ENCODE measurements at places on chromosomes 2 and 18.

DNA sequence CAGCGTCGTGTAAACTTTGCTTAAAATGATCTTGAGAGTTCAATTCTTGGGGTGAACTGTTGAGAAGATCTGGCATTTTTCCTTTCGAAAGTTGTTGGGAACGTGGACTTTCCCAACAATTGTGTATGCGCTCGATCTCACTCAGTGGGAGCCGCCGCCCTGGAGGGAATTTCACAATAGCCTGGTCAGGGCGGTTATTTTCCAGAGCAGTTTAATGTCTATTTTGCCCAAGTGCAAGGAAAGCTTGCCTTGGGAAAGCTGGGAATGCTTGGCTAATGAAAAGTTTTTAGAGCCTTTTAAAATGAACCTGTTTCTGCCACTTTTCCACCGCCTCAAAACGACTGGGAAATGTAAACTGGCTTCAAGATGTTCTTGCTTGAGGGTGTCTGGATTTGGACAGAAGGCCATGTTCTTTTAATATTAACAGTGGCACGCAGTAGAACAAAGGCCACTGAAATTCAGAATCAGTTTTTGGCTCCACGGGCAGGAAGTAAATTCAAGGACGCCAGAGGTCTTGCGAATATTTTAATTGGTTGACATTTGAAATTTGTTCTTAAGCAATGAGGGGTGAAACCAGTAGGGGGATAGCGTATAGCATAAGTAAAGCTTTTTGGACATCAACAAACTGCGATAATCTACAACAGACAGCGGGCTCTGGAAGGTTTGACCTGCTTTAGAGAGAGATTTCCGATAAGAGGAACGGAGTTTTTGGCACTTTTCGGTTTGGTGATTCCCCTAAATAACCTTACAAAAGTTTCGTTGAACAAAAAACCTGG lies 1.2 kb downstream of the CFLAR start:
- DNase-seq: peak; percentile 92

GRCh38 chr2:186784930-186785329 lies 64.0 kb downstream of the ZSWIM2 start:
- DNase-seq: no peak

GRCh38 chr2:188294352-188294926 lies 2.8 kb downstream of the GULP1 start:
- peak; percentile 26 for DNase-seq

DNA sequence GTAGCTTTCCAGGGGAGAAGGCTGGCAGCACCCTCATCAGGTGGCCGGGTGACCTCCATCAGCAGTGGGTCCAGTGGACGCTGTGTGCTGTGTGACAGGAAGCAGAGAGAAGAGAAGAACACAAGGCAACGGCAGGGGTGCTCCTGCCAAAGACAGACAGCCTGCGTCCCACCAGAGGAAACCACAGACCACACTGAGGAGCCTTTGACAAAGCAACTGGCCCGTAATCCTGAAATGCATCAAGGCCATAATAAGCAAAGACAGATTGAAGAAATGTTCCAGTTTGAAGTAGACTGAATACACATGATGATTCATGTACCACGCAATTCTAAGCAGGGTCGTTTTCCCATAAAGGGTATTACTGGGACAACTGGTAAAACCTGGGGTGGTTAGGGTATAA lies 172.4 kb downstream of the FBXO15 start:
- DNase-seq: no peak

- DNase-seq: no peak
Measured at GRCh38 chr18:23062011-23062410, 73.3 kb upstream of the CABLES1 start.

- DNase-seq: no peak
Measured at GRCh38 chr2:27390822-27391679, 10.5 kb upstream of the ZNF513 start.

DNA sequence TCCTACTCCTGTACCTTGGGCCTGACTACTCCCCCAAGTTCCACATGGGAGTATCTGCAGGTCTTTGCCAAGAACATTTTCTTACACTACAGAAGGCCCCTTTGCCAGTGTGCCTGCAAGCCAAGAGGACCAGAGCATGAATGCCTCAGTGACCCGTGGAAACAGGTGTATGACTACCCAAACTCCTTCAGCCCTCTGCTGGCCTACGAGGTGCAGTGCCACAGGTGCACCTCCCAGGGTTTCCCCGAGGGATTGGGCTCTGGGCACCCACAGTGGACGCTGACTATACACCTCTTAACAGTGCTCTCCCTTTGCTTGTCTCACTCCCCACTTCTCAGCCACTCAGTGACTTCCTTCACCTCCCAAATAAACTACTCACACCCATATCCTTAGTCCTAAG lies 91.4 kb downstream of the COL6A3 start:
- no peak for DNase-seq

GRCh38 chr2:212359425-212360067 lies 179.1 kb downstream of the ERBB4 start:
- DNase-seq: no peak

GRCh38 chr18:6255116-6255705 lies 159.5 kb downstream of the L3MBTL4 start:
- no peak for DNase-seq

- peak; percentile 32 for DNase-seq
Measured at GRCh38 chr2:105102963-105103421, 65.1 kb downstream of the MRPS9 start.

DNA sequence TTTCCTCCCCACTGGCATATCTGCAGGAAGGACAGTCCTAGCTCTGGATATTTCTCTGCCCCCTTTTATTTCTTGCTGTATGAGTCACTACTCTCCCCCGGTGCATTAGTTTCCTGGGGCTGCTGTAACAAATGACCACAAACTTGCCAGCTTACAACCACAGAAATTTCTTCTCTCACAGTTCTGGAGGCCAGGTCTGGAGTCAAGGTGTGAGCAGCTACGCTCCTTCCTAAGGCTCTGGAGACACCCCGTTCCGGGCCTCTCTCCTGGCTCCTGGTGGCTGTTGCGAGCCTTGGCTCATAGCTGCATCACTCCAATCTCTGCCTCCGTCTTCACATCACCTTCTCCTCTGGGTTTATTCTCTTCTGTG lies 34.1 kb downstream of the PTPRM start:
- DNase-seq: no peak

GRCh38 chr18:75735291-75735690 lies 307.8 kb upstream of the SMIM21 start:
- no peak for DNase-seq

DNA sequence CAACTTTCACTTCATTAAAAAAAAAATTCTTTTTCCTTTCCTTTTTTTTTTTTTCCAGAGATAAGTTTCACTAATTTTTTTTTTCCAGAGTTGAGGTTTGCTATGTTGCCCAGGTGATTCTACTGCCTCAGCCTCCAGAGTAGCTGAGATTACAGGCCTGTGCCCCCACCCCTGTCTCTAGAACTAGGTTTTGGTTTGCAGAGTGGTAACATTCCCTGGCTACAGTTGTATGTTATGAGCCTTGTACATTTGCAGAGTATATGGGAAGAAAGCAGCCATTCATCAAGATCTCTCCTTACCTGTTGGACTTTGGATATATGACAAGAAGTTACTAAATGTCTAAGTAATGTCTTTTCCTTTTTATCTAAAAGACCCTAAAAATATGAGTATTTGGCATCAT lies 298.4 kb downstream of the MYCN start:
- no peak for DNase-seq

GRCh38 chr2:241857572-241858121 lies 1.0 kb downstream of the PDCD1 start:
- no peak for DNase-seq

DNA sequence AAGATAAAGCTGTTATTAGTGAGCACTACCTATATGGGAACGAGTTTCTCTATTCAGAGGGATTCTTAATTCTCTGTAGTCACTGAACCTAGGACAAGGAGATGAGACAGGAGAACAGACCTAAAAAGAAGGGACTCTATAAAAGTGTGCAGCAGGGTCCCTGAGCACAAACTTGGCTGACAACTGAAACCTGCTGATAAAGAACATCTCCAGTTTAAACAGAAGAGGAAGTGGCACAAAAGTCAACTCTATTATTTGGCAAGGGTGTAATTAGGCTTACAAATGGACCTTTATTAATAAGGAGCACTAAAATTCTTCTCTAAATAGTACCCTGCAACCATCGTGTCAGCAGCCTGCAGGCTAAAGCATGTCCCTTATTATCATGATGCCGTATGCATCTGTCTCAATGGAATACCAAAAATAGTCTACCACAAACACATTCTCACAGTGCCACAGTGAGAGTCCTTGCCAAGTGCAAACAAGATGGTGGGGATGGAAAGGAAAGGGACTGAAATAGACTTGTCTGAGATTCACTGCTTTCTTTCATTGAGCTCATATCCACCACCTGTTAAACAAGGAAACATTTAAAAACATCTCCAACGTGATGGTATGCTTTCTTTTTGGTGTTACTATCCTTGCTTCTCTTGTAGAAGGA lies 260.2 kb downstream of the INSIG2 start:
- no peak for DNase-seq

Measured in fibroblast of the aortic adventitia (primary cell).